ENCODE measurements at places on chromosomes 5 and 9.

DNA sequence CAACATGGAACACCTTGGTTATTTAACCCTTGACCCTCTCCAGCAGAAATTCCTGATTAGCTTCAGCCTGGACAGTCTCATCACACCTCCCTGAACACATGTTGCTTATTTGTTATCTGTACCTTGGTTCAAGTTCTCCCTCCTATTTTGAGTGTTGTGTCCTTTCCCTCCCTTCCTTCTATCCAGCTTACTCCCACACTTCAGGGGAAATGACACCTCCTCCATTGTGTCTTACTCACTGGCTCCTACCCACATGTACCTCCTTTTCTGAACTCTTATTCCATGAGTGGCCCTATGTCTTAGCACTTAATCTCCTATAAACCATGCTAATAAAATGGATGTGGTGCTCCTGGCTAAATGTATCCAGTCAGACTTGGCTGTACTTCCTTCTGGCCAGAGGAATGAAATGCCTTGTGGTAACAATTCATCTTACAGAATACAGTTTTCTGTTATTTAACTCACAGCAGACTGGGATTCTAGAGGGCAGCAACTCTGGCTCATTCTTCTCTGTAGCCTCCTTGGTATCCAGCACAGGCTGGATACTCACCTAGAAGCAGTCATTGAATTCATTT, 11.2 kb downstream of the LIX1 start:
- no peak for DNase-seq

DNA sequence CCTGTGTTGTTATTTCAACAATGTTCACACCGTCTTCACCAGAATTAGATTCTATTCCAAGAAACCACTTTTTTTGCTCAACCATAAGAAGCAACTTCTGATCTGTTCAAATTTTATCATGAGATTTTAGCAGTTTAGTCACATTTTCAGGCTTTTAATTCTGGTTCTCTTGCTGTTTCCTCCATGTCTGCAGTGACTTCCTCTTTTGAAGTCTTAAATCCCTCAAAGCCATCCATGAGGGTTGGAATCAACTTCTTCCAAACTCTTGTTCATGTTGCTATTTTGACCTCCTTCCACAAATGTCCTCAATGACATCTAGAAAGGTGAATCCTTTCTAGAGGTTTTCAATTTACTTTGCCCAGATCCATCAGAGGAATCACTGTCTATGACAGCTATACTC, 25.7 kb upstream of the ENTREP1 start:
- no peak for DNase-seq

GRCh38 chr9:135752281-135753204, 50.6 kb downstream of the KCNT1 start:
- no peak for DNase-seq

DNA sequence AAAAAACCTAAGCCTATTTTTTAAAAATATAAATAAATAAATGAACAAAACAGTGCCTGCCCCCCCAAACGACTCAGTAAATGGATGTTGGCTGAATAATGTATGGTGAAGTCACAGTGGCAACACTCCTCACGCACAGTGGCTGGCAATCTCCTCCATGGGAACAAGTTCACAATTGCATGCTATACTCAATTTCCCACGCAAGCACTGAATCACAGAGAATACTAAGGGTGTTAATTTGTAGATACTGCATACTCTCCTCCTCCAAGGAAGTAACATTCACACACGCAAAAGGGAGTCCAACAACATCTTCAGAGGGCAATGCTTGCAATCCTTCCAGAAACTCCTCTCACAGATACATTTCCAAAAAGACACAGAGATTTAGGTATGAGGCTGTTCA, 47.5 kb downstream of the SERINC5 start:
- DNase-seq, result no peak

DNA sequence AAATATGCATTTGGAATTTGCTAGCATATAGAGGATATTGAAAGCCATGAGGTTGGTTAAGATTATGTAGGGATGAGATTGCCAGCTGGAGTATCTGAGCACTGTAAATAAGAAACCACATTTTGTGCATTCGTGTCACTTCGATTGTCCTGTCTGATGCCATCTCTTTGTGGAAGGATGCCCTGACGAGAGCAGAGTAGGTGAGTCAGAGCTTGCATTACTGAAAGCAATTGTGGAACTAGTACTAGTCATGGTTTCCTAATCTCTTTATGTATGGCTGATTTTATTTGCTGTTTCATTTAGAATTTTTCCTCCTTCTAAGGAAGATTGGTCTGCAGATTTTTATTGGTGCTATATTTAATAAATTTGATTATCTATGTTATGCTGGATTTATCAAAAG, 14.5 kb upstream of the TAS2R1 start:
- DNase-seq, result no peak

- no peak for DNase-seq
Observed at GRCh38 chr5:115751176-115751575, 65.3 kb downstream of the CDO1 start.
